Right lung (tissue), 10 donors: ENCODE measurements at places on chromosomes 2 and 18. TPM values are rescaled to one million over a fixed set of nuclear protein-coding genes. Genes with fewer than 3 reads are reported as not detected.

DNA sequence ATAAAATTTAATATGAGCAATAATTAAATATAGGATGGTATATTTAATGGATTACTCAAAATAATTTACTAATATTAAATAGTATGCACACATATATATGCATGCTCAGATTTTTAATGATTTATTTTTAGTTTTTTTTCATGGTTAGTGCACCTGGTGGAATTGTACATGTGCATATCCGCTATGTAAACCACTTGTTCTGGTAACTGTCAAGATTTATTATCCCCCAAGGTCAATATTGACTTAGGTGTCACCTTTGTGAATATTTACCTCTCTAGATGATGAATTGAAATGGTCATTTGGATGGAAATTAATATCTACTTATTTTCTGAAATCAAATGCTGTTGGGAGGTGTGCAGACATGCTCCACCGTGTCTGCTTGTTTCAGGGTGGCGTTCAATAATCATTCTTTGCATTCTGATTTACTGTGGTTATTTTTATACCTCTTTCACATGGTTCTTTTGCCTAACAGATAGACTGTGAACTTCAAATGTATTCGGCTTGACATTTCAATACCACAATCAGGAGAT, 14.7 kb downstream of the CNTNAP5 start:
- DNase-seq = no peak

- DNase-seq = no peak
Observed at GRCh38 chr2:233105930-233106329, 45.8 kb downstream of the INPP5D start.

DNA sequence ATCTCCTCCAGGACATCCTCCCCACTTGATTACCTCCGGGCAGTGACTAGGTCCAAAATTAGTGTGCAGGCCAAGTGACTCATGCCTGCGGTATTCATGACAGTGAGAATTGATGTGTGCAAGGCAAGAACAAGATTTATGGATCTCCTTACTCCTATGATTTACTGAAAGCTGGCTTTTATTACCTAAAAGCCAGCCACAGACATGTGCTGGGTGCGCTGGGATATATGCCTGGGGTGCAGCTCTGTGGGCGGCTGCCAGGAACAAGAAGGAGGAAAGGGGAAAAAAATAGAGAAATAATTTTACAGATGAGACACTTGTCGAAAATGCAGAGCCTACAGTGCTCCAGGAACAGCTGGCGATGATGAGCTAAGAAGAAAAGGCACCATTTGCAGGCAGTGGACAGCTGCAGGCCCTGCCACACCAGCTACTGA, 359.3 kb downstream of the CMPK2 start:
- DNase-seq = no peak

The PARD3B gene
- polyA plus RNA-seq = 20.6 TPM

GRCh38 chr2:65877331-65878010, 445.1 kb upstream of the SPRED2 start:
- no peak for DNase-seq

GRCh38 chr18:28208268-28208667, 31.3 kb upstream of the CDH2 start:
- no peak for DNase-seq
